ENCODE measurements at places on chromosomes 7 and 10.

DNA sequence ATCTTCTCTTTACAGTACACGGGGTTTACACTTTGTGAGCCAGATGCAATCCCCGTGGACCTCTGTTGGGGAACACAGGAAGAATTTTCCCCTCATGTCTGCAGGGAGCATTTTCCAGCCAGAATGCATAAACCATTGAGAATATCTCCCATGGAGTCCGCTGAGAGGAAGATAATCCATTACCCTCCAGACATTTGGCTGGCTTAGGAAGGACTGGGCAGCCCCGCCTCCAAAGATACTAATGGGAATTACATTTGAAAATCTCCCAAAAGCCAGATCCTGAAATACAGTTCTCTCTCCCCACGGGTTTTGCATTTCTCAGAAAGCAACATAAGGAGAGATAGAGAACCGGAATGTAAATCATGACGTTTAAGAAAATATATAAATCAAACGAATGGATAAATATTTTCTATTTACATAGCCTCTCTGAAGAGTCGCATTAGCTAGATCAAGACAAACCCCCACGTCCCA is 53.5 kb downstream of the TRIL start:
- DNase-seq, result no peak

- DNase-seq, result no peak
Measured at GRCh38 chr10:68362590-68362989, 29.9 kb upstream of the PBLD start.

DNA sequence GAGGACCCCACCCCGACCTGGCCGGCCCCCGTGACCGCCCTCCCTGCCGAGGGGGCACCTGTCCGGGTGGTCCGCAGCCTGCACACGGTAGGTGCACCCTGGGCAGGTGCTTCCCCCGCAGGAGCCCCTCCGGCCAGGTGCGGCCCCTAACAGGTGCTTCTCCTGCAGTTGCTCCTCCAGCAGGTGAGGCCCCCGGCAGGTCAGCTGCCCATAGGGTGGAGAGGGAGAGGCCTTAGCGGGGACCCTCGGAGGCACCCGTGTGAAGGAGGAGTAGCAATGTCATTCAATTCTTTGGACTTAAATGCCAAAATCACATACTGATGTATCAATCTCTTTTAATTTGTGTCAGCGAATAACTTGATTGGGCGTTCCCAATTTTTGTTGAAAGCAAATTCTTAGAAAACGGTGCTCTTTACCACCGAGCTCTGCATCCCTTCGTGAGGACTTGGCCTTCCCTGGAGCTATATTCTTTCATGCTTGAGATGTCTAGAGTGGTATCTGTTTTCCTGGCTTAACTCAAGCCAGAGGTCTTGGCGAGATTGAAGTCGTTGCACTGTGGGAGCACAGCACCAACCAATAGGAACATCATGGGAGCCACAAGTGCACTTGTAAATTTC is 738 bp upstream of the NCAPG2 start:
- DNase-seq, result peak; percentile 56

- DNase-seq, result no peak
Measured at GRCh38 chr7:18425838-18426445, 69.6 kb upstream of the HDAC9 start.

DNA sequence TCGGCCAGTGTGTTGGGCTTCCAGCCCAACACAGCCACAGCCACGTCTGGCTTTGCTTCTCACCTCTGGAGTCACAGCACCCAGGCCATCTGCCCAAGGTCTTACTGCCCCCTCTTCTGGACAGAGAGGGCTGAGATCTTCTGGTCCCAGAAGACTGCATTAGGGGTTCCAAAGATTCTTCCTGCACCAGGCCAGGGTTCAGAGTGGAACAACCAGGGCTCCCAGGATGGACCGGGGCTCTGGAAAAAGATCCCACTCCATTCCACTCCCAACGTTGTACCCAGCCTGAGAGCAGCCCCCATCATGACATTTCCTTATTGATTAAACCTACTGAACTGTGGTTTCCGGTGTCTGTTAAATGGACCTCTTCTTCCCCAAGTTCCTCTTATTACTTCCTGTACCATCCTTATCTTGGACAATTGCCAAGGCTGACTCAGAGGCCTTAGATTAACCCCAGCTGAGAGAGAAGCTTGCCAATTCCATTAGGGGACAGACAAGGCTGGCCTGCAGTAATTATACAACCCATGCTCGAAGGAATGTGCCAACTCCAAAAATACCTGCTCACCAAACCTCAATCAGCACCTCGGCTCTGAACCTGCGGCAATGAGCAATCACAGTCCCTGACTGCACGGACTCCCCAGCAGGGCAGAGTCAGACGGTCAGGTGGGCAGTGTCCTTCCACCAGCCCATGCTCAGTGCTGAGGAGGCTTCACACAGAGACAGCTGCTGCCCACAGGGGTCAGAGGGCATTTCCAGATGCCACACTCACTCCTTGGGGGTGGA is 47.9 kb upstream of the NPFFR1 start:
- peak; percentile 12 for DNase-seq

DNA sequence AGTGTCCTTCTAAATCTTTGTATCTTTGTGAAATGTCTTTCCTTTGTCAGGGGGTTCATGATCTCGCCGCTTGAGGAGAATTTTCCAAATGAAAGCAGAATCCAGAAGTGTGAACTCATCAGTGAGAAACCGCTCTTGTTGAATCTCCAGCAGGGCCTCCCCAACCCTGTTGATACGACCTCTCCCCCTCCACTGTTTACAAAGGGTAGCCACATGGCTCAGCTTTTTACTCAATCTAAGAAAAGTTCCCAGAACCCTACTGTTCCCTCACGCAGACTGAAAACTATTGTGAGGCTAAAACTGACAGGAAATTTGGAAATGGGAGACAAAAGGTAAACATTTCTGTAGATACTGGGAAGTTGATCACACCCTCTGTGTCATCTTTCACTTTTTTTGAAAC is 73.9 kb downstream of the SEMA3C start:
- DNase-seq, result no peak

- no peak for DNase-seq
Measured at GRCh38 chr7:50926049-50926448, 143.4 kb upstream of the GRB10 start.

- DNase-seq, result no peak
Measured at GRCh38 chr7:99623091-99623693, 6.4 kb downstream of the ZSCAN25 start.

GRCh38 chr7:10874666-10875065 is 99.0 kb upstream of the PHF14 start:
- DNase-seq, result no peak

DNA sequence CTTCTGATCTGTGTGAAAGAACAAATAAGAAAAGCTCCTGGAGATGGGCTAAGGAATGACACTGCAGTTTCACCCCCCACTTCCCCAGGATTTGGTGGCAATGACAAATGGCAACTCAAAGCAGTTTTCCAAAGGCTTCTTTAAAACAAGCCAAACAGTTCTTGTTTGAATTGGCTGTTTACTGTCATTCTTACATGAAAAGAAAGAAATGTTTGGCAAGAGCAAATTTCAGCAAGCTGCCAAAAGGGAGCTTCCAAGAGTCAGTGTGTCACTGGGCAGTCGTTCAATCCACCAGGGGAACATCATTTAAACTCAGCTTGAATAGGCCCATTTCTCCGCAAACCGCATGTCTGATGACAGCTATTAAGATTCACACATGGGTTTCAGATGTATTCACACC is 119.0 kb upstream of the RHOBTB1 start:
- no peak for DNase-seq

DNA sequence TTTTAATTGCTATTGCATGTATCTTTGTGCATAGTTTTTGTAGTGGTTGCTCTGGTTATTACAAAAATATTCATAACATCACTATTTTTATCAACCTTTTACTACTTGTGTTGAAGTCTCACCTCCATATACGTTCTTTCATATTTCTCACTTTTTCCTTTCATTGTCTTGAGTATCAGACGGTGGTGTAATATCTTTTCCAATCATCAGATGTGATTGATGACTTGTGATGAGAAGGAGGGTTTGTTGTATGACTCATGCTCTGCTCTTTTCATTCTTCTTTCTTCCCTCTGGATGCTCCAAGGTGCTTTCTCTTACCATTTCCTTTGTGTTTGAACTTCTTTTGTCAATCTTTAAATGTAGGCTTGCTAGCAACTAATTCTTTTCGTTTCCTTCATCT is 310.2 kb downstream of the TNS3 start:
- DNase-seq, result no peak

DNA sequence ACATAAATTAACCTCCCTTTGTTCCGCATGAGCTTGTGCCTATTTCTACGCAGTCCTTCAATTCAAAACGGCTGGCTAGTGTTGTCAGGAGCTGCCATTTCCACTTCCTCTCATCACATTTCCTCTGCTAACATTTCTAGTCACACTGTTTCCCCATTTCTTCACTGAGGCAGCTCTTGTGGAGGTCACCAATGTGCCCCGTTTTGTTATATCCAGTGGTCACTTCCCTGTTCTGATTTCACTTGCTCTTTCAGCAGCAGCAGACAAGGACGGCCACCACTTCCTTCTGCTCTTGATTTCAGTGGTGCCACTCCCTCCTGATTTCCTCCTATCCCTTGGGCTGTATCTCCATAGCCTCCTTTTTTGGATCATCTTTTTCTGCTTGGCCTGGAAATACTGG is 64.8 kb upstream of the SEC61G start:
- DNase-seq, result no peak

DNA sequence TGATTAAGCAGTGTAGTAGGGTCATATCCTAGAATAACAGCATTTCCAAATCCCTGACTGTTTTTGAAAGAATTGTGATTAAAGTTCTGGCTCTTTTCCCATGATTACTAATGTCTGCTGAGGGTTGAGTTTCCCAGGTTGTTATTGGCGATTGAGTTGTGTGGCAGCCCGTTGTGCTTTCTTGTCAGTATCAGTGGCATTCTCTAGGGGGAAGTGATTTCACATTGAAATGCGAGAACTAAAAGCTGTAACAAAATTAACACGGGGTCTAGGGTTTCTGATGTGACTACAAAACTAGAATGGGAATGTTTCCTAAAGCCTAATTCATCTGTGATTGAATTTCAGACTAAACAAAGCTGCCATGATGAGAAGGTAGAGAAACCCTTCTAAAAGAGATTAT is 349.4 kb downstream of the EXOC4 start:
- DNase-seq, result no peak

- no peak for DNase-seq
Measured at GRCh38 chr10:18399158-18399557, 252.2 kb downstream of the NSUN6 start.

DNA sequence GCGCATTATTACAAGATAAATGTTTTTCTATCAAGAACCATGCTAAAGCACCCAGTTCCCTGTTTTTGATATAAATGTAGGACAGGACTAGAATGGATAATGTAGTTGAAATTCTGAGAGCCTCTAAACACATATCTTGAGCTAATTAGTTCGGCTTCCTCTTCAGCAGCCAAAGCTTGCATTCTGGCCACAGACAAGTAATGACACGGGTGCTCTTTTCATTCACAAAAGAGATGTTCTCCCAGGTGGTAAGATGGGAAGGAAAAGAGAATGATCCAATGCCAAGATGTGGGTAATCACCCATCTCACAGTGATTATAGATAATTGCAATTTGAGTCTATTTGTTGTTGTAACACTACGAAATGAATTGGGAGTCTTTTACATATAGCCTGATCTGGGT is 246.5 kb downstream of the KIAA1217 start:
- DNase-seq, result no peak

- DNase-seq, result no peak
Measured at GRCh38 chr10:130167707-130168106, 31.5 kb downstream of the GLRX3 start.

DNA sequence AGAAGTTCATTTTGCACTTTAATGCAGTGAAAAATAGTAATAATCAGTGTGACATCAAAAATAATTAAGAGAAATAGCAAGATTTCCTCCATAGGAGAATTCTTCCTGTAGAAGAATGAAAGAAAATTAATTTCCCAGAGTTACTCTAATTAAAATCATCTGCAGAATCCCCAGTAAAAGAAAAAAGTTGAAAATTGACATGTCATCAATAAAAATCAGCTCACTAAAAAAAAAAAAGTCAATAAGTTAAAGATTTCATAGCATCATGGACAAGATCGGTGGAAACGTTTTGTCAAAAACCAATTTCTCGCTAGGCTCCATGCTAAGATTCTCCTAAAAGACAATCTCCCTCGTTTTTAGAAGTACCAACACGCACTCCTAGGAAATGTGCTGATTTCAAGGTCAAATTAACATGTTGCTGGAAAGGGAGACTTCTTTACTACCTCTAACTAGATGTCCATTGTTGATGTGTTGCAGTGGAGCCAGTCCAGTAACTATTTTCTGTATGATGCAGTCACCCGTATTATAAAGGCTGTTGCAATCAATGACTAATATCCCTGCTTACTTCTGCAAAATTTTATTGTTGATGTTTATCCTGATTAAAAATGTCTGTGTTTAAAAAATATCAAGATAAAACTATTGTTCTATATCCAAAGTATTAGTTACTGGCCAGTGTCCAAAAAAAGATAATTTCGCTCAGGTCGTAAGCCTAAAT is 591.9 kb upstream of the MGMT start:
- DNase-seq, result no peak

GRCh38 chr10:11517150-11517549 is 94.3 kb downstream of the USP6NL start:
- no peak for DNase-seq

GRCh38 chr7:32163896-32164295 is 93.7 kb upstream of the PDE1C start:
- no peak for DNase-seq

DNA sequence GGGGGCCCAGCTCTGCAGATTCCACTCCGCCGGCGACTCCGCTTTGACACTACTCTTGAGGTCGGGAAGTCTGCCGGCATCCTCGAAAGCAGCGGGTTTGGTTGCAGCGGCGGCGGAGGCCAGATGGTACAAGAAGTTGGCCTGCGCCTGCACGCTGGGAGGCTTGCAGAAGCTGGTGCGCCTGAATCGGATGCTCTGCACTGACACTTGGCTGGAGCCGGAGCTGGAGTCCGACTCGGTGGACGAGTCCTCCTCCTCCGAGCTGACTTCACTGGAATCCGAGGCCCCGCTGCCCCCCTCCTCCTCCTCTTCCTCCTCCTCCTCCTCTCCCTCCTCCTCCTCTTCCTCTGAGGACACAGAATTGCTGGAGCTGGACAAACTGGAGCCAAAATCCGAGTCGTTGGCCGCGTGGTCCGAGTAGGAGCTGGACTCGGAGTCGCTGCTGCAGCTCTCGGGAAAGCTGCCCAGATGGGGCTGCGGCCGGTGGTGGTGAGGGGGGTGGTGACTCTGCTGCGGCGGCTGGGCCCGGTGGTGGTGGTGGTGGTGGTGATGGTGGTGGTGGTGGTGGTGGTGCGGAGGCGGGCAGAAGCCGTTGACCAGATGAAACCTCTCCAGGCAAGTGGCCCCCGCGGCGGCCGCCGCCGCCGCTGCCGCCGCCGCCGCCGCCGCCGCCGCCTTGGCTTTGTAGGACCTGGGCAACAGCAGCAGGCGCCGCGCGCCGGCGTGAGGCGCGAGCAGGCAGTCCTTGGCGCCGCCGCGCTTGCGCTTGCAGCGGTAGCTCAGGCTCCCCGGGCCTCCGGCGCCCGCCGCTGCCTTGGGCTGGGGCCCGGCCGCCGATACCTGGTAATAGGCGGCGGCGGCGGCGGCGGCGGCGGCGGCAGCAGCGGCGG is 9.0 kb downstream of the SKIDA1 start:
- no peak for DNase-seq

Data from NCI-H1105 (cell line).